ENCODE measurements at places on chromosomes 2 and 18.

DNA sequence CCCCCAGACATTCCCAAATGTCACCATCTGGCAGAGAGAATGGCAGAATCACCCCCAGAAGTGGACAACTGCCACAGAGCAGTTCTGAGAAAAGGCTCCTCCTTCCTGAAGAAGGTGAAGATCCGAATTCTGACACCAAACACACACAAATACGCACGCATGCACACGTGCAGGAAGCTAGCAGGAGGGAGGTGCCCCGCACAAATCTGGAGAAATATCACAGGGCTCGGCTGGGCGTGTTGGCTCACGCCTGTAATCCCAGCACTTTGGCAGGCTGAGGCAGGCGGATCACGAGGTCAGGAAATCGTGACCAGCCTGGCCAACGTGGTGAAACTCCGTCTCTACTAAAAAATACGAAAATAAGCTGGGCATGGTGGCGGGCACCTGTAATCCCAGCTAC lies 38.5 kb upstream of the ATG16L1 start:
- no peak for DNase-seq

GRCh38 chr2:162301151-162301804 lies 17.2 kb downstream of the IFIH1 start:
- peak; percentile 70 for DNase-seq

DNA sequence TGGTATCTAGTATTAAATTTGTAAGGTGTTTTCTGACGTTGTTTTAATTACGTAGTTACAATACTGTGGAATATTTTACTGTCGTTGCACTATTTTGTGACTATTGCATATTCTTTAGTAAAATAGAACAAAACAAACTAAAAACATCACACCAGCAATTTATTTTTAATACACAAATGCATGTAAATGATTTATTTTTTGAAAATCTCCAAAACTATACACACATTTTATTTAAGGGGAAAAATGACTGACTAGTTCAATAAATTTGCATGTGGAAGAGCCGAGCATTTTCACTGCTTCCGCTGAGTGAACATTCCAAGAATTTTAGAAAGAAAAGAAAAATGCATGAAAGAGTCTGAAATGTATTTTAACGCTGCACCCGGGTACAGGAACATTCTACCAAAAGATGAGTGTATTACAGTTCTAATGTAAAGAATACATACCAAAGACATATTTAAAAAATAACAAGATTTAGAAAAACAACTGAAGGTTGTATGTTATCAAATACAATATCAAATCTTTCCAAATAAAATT lies 257.7 kb downstream of the MEIS1 start:
- DNase-seq = no peak

DNA sequence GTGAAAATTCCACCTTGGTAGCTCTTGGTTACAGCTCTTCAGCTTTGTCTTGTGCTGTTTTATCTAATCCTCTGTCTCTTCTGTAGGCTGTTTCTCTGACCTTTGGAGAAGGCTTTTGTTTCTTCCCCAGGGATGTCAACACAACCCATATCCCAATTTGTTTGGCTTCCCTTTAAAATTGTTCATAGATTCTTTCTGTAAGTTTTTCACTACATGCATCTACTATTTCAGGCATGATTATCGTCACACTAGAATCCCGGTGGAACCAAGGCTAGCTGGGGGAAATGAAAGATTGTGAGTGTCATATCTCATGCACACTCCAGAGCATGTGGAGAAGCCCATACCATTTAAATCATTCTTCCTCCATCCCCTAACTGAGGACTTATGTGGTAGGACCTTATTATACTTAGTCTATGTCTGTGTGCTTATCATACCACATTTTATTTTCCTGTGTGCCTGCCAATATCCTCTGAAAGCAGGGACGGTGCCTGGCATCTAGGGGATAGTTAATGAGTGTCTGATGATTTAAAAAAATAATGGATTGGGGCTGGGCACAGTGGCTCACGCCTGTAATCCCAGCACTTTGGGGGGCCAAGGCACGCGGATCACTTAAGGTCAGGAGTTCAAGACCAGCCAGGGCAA lies 59.9 kb downstream of the CRIM1 start:
- no peak for DNase-seq

GRCh38 chr18:49898421-49898820 lies 85.1 kb upstream of the ACAA2 start:
- DNase-seq = peak; percentile 22

GRCh38 chr18:62512532-62512931 lies 10.3 kb upstream of the ZCCHC2 start:
- no peak for DNase-seq

DNA sequence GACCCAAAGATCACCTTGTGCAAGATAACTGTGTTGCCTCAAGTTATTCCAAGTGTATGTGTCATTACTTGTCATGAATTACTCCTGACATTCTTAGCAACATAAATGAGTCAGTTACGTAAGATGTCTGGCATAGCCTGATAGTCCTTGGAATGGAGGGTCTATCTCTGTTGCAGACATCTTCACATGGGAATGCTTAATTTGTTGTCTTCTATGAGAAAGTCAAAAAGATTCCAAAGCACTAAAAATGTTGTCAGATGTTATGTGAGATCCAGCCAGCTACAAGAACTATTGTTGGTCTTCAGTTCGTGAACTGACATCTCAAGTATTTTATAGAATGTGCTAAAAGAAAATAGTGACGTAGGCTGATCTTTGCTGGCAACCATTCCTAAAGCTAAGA lies 178.2 kb upstream of the RASGRP3 start:
- DNase-seq = no peak

DNA sequence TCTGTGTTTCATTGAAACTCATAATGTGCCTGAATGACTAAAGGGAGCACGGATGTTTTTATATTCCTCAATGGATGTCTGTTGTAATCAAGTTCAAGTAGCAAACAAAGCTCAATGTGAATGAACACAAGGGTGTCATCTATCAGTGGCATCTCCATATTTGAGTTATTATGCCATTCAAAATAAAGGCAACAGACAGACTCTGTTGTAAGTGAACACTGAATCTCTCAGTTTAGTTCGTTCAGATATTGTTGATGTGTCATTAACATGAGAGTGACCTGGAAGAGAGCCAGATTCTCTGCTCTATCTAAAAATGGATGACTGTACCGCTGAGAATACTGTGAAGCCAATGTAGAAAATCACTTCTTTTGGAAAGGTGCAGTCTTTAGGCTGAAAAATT lies 118.7 kb downstream of the NUP35 start:
- DNase-seq = no peak

DNA sequence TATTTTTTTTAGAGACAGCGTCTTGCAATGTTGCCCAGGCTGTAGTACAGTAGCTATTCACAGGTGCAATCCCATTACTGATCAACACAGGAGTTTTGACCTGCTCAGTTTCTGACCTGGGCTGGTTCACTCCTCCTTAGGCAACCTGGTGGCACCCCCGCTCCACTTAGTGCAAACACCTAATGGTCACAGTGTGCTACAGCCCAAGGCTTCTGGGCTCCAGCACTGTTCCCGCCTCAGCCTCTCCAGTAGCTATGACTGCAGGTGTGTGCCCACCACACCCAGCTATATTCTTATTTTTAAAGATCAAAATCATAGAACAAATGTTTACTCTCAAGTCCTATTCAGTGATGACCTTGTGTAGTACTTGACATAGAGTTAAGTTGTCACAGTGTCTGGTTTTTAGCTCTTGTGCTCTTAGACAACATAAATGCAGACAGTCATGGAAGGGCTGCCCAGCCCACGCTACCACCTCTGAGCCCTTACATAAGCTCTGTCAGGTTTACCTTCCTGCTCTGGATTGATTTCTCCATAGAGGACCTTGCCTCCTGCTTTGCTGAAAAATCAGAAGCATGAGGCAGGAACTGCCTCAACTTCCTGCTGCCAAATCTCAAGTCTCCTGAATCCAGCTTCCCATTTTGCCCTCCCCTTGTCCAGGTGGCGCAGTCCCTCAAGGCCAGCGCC lies 82.2 kb upstream of the SLC1A4 start:
- DNase-seq = no peak

- no peak for DNase-seq
Measured at GRCh38 chr2:10316860-10317259, 14.2 kb downstream of the HPCAL1 start.

GRCh38 chr18:44958455-44958854 lies 277.8 kb downstream of the SETBP1 start:
- DNase-seq = no peak

- peak; percentile 97 for DNase-seq
Measured at GRCh38 chr2:28366496-28367282, 26.0 kb upstream of the FOSL2 start.

- no peak for DNase-seq
Measured at GRCh38 chr18:24940416-24940815, 411.6 kb downstream of the ZNF521 start.

GRCh38 chr18:50439460-50440015 lies 64.7 kb downstream of the SKA1 start:
- DNase-seq = no peak

DNA sequence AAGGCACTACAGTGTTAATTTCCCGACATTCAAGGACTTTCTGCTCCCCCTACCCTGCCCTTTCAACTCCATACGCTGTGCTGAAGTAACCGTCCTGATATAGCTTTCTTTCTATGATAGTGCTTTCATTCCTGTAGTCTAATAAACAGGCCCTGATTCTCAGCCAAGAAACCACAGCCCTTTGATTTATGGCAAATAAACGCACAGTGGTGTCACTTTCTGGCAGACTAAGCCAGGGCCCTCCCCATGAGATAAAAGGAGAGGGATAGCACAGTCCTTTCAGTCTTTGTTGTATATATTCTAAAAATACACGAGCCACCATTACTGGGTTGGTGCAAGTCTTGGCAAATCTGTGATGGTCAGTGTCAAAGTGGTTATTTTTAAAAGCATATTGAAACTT lies 291.2 kb downstream of the ALPK2 start:
- no peak for DNase-seq

- DNase-seq = no peak
Measured at GRCh38 chr18:58536534-58537271, 92.2 kb downstream of the ALPK2 start.

- DNase-seq = no peak
Measured at GRCh38 chr2:62511636-62512035, 5.6 kb upstream of the TMEM17 start.

DNA sequence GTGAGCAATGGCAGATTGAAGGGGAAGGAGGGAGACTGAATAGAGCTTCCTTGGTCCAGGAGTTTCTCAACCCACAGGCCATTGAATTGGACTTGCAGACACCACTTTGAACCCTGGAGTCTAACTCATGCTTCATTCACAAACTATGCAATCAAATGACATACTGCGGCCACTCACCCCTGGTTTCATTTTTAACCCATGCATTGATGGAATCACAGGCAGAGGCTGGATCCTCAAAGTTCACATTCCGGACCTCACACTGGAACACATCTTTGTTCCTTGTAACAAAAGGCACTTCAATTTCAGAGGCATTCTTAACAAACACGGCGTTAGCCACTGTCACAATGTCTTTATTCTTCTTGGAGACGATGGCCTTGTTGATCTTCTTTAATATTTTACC lies 40.7 kb downstream of the MRPL44 start:
- no peak for DNase-seq

GRCh38 chr2:241465543-241465942 lies 42.8 kb downstream of the STK25 start:
- DNase-seq = no peak

DNA sequence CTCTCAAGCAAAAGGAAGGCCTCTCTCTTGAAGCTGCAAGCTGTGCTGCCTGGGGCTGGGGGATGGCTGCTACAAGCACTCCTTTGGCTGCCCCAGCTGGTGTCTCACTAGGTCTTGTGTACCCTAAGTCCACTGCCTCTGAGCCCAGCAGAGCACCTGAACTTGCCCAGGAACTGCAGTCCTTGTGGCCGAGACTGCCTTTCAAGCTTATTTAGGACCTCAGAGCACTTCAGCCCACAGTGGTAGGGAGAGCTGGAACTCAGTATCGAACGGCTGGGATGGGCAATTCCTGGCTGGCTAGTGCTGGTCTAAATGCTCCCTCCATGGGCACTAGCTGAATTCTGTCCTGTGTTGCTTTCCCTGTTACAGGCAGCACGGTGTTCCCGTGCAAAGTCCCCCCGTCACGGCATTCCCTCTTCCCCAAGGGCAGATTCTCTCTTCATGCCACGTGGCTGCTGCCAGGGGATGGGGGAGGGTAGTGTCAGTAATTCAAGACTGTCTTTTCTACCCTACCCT lies 25.9 kb downstream of the STPG4 start:
- DNase-seq = no peak

DNA sequence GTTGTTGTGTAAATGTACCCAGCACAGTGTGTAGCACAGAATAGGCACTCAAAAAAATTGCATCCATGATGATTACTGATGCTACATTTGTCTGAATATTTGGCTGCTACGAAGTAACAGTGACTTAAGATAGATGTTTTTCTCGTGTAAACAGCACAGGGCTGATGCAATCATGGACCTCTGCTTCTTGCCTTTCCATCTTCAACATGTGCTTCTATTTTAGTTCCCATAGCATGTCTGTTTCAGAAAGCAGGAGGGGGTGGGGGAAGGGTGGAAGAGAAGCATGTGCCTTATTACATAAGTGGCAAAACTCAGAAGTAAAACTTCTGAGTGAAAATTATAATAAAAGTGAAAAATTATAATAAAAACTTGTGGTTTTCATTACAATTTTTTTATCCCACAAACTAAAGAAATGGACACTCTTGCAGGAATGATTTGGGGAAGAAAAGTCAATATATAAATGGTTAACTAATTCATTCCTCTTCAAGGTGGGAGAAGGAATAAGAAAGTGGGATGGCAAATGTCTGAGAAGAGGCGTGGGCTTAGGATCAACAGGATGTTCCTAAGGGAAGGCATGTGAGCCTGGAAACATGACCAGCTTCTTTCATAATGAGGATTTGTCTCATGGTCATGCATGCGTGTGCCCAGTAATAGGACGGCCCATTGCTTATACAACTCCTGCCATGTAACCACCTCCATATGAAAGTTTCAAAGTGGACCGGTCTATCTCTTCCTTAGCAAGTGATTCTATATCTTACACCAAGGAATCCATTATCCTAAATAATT lies 27.2 kb downstream of the CCBE1 start:
- DNase-seq = no peak

GRCh38 chr2:205261516-205262020 lies 420.7 kb upstream of the NRP2 start:
- DNase-seq = no peak

GRCh38 chr2:226850024-226850423 lies 14.2 kb downstream of the RHBDD1 start:
- no peak for DNase-seq

DNA sequence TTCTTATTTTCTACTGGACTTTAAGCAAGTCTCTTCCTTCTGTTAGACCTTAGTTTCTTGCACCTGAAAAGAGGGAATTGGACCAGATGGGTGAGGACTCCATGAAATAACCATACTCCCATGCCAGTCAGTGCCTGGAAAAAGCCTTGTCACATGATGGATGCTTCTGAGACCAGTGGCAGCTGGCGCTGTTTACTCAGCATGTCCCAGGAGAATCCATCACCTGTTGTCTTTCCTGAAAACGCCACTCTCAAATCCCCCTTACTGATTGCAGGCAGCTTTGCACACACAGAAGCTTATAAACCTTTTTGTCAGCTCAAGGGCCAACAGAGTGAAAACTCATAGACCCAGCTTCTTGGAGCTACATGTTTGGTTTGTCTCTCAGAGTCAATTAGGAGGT lies 117.6 kb downstream of the POLE4 start:
- no peak for DNase-seq

GRCh38 chr2:52916981-52917380 lies 850.6 kb upstream of the CHAC2 start:
- no peak for DNase-seq
